ENCODE measurements at places on chromosomes 16 and 17.
A peak's percentile ranks its signal among the peaks of the same experiment; 100 is the strongest.

GRCh38 chr16:57637965-57638364, 9.5 kb downstream of the ADGRG1 start:
- no peak for DNase-seq

- DNase-seq: no peak
Measured at GRCh38 chr16:11207646-11208045, 48.4 kb downstream of the SOCS1 start.

- no peak for DNase-seq
Measured at GRCh38 chr16:16041196-16041892, 91.9 kb downstream of the ABCC1 start.

- no peak for DNase-seq
Measured at GRCh38 chr16:58661199-58661830, 23.3 kb downstream of the SLC38A7 start.

- no peak for DNase-seq
Measured at GRCh38 chr16:85603203-85603755, 9.8 kb upstream of the GSE1 start.

DNA sequence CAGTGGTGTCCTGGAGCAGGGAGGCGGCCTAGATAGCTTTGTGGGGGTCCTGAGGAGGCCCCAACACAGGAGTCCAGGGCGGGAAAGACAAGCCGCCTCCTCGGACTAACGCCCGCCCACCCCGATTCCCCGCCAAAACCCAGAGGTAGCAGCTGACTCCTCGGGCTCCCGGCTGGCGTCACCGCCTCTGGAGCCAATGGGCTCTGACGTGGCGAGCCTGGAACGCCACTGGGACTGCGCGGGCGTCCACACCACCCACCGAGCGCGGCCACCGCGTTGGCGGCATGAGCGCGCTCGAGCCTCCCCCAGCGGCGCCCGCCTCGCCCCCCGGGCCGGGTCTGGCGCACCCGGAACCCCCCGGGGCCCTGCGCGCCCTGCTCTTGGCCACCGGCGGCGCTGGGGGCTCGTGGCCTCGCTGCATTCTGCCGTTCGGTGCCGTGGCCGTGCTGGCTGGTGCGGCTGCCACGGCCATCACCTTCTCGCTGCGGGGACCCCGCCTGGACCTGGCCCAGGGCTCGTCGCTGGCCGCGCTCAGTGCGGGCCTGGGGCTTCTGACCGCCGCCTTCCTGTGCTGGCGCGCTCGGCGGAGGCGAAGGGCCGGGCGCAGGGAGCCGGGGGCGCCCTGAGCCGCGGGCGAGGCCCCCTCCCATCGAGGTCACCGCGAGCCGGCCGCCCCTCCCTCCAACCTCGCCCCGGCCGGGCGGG, 3.4 kb upstream of the NTN3 start:
- DNase-seq: no peak

GRCh38 chr17:36063786-36064541, at the start of gene CCL18:
TSS of gene CCL18 (plus strand) at chr17:36064272. CDS start at chr17:36064343, 71 bp downstream.
- no peak for DNase-seq

- DNase-seq: no peak
Measured at GRCh38 chr16:80463326-80463725, 77.5 kb upstream of the DYNLRB2 start.

- no peak for DNase-seq
Measured at GRCh38 chr17:4548721-4549531, 6.3 kb downstream of the MYBBP1A start.

GRCh38 chr17:33642002-33642401, 348.9 kb upstream of the ASIC2 start:
- DNase-seq: no peak

DNA sequence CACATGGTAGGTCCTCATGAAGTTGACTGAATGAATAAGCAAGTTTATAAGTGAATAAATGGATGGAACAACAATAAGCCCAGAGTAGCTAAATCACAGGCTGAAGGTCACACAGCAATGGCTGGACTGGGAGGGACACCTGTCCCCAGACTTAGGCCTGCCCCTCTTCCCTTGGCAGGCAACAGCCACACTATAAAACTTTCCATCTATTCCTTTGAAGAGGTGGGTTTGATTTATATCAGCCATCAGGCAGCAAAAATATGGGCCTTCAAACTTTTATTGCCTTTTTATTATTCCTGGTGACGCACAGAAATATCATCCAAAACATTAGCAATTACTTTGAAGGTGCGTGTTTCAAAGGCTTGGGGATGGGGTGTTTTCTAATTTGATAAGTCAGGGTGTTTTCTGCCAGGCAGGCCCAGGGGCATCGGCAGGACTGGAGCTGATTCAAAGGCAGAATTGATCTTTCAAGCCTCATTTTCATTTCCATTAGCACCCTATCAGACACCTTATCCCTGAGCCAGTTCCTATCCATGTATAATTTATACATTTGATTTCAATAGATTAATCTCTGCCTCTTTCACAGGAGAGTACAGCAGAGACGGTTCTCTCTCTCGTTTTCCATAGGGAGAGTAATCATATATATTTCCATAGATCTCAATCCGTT, 67.2 kb upstream of the LYRM9 start:
- no peak for DNase-seq

DNA sequence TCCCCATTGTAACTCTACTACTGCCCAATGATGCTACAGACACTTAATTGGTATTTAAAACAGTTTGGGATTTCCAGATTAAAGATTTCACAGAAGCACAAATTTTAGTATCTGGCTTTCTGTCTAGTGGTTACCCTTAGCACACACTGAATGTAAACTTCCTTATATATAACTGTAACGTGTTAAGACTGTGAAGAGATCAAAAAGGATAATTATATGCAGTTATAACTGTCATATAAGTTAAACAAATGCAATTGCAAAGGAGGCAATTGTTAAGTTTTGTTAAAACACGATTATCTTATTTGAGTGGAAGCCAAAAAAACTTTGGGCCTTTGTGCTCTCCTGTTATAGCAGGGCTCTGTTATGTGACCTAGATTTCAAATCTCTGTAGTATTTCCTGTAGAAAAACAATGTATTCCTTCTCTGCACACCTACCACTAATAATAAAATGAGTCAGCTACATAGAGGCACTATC, 147.9 kb downstream of the STXBP4 start:
- no peak for DNase-seq

GRCh38 chr17:36730857-36731490, 129.6 kb downstream of the MRM1 start:
- DNase-seq: no peak

DNA sequence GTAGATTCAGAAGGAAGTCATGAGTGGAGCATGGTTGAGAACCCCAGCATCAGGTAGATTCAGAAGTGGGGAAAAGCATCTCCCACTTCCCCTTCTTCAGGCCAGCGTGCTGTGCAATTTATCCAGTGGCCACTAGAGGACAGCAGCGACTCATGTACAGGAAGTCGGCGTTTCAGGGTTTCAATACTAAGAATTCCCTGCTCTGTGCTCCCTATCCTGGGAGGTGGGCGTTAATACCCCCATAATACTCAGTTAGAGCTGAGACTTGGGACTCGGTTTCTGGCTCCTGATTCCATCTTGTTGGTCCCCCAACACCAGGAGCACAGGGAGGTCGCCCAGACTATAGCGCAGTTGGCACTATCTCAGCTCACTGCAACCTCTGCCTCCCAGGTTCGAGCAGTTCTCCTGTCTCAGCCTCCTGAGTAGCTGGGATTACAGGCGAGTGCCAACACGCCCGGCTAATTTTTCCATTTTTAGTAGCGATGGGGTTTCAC, 75.3 kb upstream of the AMZ2 start:
- DNase-seq: peak; percentile 78

- DNase-seq: no peak
Measured at GRCh38 chr16:69201291-69201690, 14.3 kb downstream of the SNTB2 start.

GRCh38 chr17:58520843-58521430, 6.5 kb upstream of the MTMR4 start:
- DNase-seq: no peak

DNA sequence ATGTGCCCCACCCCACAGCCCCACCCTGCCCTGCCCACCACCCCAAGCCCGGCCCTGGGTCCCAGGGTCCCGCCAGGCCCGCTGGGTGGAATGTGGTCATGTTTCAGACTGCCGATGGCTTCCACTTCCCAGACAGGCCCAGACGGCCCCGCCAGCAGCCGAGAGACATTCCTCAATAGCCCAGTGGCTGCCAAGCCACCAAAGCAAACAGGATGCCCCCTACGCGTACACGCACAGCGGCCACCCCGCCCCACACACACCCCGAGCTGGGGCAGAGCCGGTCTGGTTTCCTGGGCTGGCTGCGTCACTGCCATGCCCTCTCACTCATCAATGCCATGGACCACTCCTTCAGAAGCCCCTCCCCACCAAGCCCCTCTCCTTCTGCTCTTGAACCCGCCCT, 1.2 kb upstream of the KRT17 start:
- DNase-seq: no peak

DNA sequence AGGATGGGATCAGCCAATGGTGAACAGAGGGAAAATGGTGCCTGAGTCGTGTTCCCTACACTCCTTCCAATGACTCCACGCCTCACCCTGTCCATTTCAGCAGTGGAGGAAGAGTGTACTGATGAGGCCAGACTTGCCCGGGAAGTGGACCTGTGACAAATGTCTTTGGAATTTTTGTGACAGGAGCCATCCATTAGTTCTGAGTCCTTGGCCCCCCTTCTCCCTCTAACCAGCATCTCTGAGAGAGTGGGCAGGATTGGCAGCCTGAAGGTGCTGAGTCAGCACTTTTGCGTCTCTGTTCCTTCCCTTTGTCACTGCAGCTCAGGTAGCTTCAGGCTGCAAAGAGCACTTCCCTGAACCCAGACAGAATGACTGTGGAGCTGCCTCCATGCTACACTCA, 30.8 kb downstream of the BEAN1 start:
- no peak for DNase-seq

DNA sequence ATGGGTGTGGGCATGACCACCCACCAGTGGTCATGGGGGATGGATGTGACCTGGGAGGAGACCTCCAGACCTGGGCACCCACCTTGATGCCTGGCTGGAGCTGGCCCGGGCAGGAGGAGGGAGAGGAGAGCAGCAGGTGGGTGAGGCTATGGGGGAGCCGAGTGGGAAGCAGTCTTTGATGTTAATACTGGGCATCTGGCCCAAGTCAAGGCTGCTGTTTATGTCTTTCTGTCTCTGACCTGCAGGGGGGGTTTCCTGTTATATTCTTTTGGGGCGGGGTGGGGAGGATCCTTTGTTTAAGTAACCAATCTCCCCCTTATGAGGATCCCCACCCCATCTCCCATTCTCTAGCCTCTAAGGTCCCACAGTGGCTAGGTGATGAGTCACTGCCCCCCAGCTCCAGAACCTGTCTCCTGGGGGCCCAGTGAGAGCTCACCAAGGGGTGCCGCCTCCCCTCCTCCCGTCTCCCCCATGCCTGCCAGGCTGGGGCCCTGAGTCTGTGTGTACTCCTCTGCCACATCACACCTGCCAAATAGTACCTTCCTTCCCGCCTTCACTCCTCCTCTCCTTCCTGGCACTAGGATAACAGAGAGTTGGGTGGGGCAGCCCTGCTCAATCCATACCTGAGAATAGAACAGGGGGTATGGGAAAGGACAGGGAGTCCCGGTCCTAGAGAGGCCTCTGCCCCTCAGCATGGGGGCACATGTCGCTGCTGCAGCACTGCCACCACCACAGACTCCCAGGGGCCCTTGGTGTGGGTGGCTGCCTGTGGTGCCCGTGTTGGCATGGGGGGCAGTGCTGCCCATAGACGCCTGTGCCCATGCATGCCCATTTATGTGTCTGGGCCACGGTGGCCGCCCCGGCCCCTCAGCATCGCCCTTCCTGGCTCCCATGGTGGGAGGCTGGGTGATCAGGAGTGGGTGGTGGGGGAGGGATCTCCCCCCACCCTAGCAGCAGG, 7.3 kb downstream of the THRA start:
- peak; percentile 56 for DNase-seq

GRCh38 chr16:1290860-1291575, 18.4 kb upstream of the UBE2I start:
- DNase-seq: no peak

DNA sequence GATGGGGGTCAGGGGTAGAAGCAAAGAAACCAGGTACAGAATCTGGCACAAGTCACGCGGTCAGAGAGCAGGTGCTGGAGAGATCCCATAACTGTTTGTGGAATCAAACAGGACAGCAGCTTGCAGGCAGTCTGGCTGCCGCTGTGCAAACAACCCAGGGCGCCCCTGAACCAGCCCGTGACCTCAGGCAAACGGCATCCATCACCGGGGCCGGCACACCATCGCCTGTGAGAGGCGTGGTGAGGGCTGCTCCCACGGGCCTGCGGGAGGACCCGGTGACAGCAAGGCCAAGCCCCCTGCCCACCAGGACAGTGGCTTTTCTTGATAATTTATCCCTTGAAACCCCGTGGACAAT, 47.9 kb downstream of the CBFA2T3 start:
- no peak for DNase-seq

DNA sequence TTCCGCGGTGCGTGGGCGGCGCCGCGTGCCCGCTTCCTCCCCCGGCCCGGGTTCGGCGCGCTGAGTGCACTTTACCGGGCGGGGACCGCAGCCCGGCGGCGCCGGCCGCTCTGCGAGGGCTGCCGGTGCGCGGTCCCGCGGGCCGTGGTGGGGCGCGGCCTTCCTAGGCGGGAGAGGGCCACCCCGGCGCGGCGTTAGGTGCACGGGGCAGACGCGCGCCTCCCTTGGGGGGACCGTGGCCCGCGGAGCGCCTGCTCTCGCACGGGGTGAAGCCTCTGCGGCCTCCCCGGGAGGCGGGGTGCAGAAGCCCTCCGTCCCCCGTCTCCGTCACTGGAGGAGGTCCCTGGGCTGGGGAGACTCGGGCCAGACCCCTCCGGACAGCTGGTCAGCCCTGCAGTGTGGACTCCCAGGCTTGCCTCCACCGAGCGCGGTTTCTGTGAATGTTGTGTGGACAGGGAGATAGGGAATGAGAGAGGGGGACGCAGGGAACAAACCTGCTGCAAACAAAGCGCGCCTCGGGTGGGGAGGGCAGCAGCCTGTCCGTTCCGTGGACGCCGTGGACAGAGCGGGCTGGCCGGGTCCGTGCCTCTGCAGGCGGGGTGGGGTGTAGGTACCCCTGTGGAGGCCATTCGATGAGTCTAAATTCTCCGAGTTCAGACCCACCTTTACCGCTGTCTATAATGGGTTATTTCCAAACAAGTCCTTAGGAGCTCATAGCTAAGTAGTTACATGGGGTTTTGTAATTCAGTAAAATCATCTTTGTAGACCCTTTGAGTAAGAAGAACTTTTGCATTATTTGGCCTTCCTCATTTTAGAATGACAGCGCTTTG, 721 bp downstream of the TBCD start:
- DNase-seq: peak; percentile 62

DNA sequence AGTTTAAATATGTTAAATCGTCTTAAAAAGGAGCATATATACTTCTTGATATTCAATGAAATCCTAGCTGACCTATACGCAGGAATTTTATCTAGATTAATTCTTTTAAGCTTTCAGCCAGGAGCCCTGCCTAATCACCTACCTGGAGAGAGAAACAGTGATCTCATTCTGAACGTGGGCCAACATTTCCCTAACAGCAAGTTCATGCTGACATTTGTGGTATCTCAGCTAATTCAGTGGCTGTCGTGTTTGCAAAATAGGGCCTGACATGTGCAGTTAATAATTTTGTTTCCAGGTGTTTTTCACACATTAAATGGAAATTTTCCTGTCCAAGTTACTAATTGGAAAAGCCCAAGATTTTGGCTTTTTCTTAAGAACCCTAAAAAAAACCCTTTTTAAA, 17.4 kb downstream of the KRT24 start:
- DNase-seq: no peak
